ENCODE measurements at places on chromosomes 13 and 19.

DNA sequence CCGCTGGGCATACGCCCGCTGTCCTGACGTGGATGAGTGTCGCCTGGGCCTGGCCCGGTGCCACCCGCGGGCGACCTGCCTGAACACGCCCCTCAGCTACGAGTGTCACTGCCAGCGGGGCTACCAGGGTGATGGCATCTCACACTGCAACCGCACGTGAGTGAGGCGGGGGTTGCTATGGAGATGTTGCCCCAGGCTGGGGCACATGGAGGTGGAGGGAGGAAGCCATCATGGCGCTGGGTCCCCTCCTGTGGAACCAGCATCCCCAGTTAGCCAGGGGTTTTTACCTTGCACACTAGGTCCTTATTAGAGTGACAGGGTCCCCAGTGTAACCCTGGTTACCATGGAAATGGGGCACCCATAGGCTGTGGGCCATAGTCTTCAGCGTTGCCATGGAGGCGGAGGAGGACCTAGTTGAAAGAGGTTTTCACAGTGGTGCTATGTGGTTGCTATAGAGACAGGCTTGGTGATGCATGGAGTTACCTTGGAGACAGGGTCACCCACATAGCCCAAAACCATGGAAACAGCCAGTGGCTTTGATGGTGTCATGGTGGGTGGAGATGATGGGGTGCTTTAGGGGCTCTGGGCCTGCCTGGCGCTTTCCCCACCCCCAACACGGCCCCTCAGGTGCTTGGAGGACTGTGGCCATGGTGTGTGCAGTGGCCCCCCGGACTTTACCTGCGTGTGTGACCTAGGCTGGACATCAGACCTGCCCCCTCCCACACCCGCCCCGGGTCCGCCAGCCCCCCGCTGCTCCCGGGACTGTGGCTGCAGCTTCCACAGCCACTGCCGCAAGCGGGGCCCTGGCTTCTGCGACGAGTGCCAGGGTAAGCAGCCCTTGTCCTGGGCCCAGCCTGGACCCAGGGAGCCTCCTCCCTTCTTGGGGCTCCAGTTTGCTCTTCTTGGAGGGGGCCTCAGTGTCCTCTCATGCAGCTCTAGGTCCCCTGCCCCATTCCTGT, 27.1 kb downstream of the MEGF8 start:
- no peak for DNase-seq

- no peak for DNase-seq
These were observed 2.1 kb upstream of the UTP14C start for GRCh38 chr13:52022356-52022755.

GRCh38 chr19:15107061-15108010, at the start of gene SYDE1:
TSS of gene SYDE1 (plus strand) at chr19:15107401. CDS start at chr19:15107434, 33 bp downstream.
- peak; percentile 69 for DNase-seq

DNA sequence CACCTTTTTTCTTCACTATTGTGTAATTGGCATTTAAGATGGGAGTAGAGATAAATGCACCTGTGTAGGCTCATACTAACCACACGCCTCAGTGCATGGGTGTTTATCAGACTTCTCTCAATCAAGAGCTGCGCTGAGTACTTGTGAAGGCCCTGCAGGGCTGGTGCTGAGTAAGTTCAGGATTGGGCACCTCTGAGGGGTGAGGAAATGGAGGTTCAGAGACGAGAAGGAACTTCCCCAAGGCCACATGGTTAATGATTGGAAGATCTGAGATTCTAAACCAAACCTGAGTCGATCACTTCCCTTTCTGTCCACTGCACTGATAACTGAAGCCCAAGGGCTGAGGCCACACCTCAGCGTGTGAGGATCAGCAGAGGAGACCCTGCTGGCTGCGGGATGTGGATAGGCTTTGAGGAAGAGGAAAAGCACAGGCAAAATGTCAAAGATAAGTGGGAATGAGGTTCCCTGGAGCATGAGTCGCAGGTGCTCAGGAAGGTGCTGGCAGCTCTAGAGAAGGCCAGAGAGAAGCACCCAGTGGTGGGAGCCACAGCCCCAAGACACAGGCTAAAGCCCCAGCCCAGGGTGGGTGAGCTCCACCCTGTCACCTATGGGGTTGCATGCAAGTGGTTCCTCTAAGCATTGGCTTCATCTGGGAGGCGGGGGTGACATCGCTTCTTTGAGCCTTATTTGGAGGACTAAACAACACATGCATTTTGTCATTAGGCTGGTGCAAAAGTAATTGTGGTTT, 32.3 kb upstream of the GJB6 start:
- DNase-seq = no peak

GRCh38 chr19:10018263-10018662, 5.0 kb downstream of the RDH8 start:
- DNase-seq = no peak

DNA sequence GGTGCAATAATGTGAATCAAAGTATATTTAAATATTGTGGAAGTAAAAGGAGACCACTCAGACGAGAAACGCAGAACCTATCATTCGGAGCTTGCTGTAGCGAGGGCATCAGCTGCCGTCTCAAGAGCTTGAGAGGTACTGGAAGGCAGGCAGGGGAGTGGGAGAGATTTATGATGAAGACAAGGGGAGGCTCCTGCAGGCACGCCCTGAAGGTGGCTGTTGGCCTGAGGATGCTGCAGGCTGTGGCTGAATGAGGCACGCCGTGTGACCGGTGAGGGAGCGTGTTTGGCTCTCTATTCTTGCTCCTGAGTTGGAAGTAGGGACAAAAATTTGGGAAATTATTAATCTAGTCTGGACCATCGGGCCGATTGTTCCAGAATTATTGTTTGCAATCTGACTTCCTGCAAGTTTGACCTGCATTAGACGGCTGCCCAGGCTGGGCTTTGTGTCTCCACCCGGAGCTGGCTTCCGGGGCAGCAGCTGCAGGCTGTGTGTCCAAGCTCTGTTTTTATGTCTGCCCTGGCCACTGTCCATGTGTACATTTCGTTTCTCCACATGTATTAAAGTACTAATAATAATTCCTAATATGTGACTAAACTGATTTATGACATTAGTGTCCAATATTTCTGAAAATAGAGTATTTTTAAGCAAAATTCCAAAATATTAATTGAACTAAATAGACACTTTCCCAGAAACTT, 91.1 kb upstream of the ANKRD10 start:
- DNase-seq = peak; percentile 53

- no peak for DNase-seq
These were observed 28.2 kb upstream of the TMEM255B start for GRCh38 chr13:113730831-113731191.

- DNase-seq = no peak
These were observed 1454.1 kb downstream of the UQCRFS1 start for GRCh38 chr19:27758626-27759505.

DNA sequence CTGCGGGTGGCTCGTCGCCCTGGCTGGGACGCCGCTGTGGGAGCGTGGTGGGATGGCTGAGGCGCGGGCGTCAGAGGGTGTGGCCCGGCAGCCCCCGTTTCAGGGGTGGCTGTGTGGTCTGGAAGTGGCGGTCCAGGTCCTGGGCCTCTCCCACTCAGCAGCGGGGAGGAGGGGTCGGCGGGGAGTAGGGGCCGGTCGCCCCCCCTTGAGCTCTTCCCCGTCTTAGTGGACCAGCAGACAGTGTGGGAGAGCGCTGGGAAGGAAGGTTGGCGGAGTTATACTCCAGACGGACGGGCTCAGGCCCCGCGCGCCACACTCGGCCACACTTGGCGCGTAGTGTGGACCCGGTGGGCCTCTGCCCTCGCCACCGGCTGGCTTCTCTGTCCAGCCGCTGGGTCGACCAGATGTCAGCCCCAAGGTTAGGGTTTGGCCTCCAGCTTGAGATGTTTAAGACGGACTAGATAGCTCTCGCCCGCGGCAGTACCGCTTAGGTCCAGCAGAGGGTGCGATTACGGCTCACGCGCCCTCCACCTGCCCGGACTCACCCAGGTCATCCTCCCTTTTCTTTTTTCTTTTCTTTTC, 21.7 kb upstream of the ZNF429 start:
- peak; percentile 79 for DNase-seq

DNA sequence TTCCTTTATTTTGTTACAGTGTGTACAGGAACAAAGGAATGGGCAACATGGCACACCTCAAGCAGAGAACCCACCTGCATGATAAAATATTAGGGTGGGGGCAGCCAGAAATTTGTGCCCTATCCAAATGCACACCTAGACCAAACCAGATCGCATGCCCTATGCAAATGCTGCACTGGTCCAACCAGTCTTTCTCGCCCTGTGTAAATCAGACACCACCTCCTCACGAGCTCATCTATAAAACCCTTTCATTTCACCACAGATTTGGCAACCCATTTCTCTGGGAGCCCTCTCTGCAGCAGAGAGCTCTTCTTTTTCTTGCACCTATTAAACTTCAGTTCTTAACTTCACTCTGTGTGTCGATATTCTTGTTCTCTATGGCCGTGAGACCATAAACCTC, 1559.2 kb downstream of the SLITRK1 start:
- no peak for DNase-seq

DNA sequence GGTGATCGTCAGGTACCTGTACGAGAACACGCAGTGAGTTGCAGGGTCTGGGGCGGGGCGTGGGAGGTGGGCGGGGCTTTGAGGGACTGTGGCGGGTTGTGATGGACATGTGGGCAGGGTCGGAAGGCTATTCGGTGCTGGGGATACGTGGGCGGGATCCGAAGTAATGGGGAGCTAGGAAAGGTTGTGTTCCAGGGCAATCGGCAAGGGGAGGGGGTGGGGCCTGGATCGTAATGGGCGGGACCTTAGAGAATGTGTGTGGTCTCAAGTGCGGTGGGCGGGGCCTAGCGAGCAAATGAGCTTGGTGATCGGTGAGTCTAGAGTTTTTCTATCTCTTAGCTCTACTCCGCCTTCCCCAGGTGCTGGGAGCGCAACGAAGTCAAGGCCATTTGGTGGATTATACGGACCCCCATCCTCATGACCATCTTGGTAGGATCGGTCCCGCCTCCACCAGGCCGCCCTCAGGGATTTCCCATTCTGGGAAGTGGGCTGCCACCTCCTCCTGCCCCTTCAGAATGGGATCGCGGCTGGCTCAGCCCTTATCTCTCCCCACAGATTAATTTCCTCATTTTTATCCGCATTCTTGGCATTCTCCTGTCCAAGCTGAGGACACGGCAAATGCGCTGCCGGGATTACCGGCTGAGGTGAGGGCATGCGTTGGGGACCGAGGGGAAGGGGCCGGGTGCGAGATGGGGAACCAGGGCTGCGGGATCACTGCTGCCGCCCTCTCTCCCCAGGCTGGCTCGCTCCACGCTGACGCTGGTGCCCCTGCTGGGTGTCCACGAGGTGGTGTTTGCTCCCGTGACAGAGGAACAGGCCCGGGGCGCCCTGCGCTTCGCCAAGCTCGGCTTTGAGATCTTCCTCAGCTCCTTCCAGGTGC, 9.6 kb downstream of the GIPR start:
- peak; percentile 64 for DNase-seq

GRCh38 chr19:7550987-7551761, 15.7 kb downstream of the PNPLA6 start:
- DNase-seq = peak; percentile 78

- no peak for DNase-seq
These were observed 8.5 kb upstream of the PEX11G start for GRCh38 chr19:7497292-7497691.

GRCh38 chr13:44436589-44437337, 63.1 kb downstream of the SERP2 start:
- DNase-seq = peak; percentile 95

DNA sequence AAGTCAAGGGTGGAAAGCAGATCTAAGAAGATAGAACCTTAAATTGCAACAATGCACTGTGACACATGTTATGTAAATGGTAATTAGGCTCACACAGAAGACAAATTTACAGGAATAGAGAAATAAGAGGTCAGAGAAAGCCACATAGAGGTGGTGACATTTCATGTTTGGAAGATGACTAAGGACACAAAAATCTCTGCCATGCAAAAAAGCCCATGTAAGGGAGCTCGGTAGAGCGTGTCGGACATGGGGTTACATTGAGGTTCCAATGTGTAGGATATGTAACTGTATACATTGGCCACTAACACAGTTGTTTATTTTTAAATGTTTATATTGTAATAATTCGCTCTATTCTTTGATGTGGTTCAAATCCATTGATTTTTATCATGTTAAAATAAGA, 33.7 kb downstream of the SUGT1 start:
- no peak for DNase-seq

DNA sequence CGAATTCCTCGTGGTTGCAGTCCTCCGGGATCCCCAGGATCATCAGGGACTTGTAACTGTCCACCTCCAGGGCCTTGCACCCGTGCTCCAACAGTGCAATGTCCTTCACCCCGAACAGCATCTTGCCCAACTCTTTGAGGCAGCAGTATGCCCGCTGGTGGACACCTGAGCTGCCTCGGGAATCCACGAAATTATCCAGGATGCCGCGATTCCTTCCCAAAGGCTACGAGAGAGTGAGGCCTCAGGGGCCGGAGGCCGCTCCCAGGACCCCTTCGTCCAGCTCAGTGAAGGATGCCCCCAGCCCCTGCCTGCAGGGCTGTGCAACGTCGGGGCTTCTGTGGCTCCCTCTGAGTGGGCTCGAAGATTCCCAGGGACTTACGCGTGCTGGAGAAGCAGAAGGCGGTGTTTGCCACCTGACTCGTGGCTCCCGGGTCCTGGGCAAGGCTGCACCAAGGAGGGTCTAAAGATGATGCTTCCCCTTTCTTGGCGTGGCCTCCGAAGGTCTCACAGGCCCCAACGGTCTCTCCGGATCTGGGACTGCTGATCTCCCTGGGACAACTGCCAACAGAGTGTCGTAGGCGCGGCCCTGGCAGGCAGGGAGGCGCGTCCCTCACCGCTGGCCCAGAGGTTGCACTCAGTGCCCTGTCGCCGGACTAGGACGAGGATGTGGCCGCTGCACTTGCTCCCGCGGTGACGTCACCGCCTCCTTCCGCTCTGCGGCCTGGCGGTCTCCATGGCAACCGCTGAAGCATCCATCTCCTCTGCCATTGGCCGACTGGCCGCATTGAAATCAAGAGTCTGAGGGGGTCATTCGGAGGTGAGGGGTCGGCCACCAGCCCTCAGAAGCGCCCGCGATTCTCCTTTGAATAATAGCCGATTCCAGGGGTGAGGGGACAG, at the start of gene PNMA8C:
TSS of gene PNMA8C (minus strand) at position 698 of the 897 bp plus-strand sequence. CDS start at position 121, 577 bp downstream.
- peak; percentile 76 for DNase-seq

DNA sequence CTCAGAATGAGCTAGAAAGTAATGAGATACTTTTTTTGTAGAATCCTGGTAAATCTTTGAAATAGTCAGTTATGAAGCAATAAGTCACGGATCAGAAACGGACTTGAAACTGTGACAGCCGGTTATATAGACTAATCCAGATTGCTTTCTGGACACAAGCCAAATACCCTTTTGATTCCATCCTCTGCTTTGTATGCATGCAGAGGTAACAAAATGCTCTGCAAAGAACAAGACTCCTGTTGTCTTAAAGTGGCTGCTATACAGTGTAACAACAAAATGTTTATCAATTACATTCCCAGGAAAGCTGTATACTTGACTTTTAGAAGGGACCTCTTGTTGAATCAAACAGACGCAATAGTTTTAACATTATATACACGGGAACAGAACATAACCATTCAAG, 66.5 kb upstream of the STARD13 start:
- no peak for DNase-seq
